GM12891 (cell line): ENCODE measurements at places on chromosomes 2 and 18.
A peak's percentile ranks its signal among the peaks of the same experiment; 100 is the strongest.

DNA sequence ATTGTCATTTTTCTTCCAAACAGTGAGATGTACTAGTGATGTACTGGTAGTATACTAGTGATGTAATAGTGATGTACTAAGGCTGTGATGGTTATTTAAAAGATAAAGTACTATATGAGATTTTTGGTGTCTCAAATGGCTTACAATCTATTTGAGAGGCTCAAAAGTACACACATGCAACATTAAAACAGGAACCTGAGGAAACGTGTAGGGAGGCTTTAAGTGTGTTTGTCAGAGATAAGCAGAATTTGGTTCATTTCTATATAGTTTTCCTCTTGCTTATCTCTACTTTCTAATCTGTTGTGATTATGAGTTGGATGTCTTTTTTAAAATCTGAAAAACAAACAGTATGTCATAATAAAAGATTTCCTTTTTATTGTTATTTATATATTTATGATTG is 100.9 kb upstream of the SERTAD2 start:
- no peak for DNase-seq

GRCh38 chr2:144032566-144032965 is 487.4 kb downstream of the ZEB2 start:
- DNase-seq, result no peak

DNA sequence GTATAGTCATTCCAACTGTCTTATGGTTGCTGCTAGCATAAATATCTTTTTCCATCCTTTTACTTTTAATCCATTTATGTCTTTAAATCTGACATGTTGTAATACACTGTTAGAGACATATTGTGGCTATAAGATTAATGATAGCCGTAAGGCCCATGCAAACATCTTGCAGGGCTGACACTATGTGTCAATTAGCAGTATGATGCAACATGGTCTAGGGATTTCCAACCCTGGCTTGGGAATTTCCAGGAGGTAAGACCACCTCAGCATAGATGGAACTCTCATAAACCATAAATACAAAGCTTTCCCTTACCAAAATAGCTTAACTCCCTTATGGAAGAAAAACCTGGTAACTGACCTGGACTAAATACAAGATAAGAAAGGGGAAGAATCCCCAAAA is 16.5 kb downstream of the SCLY start:
- DNase-seq, result no peak

GRCh38 chr2:8049176-8049575 is 632.7 kb upstream of the ID2 start:
- no peak for DNase-seq

DNA sequence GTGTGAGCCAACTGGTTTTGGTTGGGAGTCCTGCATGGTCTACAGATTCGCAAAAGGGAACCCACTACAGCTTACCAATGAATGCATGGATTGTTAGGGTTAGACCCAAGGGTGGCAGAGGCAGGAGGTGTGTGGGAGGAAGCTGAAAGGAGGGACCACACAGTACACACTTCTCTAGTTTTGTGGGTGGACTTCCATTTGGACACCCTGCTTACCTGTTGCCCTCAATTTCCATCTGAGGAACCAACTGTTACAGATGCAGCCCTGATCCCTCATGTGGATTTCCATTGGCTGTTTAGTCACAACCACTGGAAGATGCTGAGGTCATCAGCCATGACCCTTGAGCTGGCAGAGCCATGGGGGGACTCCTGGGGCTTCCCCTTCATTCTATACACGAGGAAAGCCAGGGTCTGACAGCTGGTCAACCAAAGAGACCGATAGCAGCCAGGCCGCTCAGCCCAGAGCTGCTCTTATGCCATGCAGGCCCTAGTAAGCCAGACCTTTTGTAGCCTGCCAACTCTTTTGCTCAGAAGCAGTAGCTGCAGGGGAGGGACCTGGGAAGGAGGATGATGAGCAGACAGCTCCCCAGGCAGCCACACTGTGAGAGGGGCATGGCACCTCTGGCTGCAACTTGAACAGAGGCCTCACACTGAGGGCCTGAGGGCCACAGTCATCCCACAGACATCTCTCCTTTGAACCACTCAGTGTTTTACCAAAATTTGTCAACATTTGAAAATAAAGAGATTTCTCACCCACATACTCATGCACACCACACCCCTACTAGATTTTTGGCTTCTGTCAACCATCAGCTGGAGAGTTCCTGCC is 162.1 kb downstream of the SETBP1 start:
- DNase-seq, result no peak

DNA sequence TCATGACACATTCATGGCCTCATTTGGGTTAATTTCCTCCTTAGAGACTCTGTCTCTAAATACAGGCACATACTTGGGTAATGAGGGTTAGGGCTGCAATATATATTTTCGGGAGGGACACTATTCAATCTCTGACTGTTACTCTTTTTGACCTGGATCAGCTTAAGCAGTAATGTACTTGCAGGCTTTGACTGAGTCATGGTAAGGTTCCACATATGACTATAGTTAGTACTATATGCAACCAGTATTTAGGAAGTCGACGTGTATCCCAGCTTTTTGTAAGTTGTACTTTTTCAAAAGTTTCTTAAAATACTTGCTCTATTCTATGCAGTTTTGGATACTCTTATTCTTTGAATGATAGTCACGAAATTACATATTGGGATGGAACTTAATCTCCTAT is 37.2 kb upstream of the CDH19 start:
- no peak for DNase-seq

GRCh38 chr2:16069933-16070647 is 129.7 kb downstream of the MYCN start:
- no peak for DNase-seq

DNA sequence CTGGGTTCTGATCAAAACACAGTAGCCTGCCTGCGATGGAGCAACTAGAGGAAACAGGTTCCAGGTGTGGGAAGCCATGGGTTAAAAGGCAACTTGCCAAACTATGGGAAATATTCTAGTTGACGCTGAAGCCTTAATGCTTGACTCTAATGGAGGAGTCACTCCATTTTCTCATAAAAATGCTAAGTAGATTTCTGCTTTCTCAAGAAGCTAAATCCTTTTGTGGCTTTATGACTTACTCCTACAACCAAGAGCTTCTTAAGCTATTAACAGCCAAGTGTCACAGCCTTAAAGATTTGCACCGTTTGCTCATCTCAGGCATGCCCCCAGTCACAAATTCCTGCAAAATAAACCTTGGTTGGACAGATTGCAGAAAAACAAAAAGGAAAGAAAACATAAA is 25.2 kb downstream of the ANKRD44 start:
- DNase-seq, result no peak

DNA sequence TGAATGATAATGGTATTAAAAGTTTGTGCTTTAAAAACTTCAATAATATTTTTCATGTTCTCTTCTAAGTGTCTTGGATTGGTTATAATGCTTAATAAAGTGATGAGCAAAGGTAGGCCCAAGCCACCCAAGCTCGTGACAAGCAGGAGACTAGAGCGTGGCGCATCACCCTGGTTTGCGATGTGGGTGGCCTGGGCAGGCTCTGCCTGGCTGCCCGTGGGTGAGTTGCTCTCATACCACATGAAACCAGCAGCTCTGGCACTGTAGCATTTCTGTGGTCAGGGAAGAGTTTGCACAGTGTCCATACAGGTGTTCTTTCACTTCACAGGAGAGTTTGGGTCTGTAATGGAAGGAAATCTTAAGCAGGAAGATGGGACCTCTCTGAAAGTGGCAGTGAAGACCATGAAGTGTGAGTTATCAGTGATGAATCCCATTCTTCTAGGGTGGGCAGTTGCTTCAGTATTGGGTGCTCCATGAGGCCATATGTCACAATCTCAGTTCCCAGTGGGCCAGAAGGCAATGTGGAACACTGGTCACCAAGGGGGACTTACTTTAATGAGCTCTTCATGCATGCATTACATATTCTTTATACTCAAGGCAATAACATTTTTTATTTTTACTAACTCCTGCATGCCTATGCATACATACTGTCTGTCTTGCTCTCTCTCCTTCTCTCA is 51.4 kb upstream of the TMEM87B start:
- no peak for DNase-seq

GRCh38 chr18:5162111-5162510 is 34.9 kb downstream of the AKAIN1 start:
- no peak for DNase-seq

GRCh38 chr2:177172034-177172880 is 40.3 kb upstream of the HNRNPA3 start:
- DNase-seq, result no peak

DNA sequence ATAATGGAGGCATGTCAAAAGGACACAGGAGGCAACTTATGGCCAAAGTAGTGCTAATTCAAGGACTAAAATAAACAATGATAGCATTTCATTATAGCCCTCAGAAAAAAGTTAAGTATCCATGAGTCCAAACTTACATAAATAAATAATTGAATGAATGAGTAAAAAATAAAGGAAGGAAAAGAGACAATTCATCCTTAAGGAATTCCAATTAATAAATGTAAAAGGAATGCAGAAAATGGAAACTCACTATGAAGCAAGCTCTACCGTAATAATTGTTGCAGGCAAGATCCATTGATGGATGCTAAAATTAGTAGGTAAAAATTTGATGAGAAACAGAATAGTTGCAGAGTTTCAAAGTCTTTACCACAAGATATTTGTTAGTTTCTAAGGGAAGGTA is 88.2 kb upstream of the RAPGEF4 start:
- no peak for DNase-seq

DNA sequence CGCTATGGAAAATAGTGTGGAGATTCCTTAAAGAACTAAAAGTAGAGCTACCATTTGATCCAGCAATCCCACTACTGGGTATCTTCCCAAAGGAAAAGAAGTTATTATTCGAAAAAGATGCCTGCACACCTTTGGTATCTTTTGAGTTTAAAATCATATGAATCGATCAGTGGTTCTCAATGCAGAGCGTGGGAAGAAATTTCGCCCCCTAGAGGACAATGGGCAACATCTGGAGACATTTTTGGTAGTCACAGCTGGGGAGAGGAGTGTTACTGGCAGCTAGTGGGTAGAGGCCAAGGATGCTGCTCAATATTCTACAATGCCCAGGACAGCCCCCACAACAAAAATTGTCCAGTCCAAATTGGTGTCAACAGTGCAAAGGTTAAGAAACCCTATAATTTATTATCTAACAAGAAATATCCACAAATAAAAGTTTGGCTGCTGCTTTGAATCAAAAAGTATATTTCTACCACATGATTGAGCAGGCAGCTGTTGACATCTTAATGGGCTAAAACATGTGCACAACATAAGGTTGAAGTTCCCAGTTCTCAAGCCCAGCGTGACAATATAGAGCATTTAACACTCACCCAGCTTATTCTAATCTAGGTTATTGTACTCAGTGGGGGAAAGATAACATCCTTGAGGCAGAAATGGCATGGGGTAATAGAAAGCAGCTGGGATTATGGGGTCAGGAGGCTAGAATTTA is 425.7 kb downstream of the LRATD1 start:
- peak; percentile 12 for DNase-seq

- no peak for DNase-seq
Observed at GRCh38 chr2:47007826-47008225, 92.2 kb upstream of the MCFD2 start.

DNA sequence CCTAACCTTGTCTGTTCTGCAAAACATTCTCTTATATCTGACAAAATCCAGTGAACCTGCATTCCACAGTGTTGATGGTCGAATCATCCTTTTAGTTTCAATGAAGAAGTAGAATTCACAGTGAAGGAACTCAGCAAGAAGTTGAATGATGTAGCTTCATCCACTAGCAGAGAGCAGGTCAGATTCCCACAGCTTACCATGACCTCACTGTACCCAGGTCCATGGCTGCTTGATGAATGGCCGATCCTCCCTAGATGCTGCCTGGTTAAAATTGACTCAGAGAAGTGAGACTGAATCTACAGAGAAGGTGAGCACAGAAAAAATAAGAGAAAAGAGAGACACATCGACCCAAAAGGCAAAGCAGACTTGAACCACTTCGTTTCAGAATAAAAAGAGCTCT is 906.0 kb upstream of the CHAC2 start:
- DNase-seq, result no peak

GRCh38 chr18:26073758-26074157 is 16.7 kb downstream of the SS18 start:
- no peak for DNase-seq

DNA sequence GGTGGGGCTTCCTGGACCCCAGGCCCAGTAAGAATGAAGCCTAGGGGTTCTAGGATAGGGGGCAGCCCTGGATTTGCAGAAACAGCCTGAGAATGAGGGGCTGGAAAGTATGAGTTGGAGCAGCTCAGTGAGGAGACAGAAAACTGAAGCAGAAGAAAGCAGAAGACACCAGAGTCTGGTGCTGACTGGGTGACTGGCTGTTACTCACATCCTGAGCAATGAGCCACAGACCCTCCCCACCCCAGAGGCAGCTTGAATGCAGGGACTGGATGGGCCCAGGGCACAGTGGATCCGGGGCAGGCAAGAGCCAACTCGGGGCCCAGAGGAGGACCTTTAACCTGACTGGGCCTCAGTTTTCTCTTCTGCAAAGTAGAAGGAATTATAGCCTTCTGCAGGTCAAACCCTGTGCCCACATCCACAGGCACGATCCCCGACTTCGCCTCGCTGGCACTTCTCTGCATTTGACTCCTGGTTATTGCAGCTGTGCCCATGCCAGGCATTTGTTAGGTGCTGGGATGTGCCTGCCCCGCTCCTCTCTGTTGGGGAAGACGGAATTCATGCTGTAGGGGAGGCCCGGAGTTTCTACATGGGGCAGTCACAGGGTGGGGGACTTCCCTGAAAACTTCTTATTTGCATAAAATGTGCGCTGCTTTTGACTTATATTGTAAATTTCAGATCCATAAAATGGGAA is 8.5 kb downstream of the STEAP3 start:
- no peak for DNase-seq

GRCh38 chr2:8412586-8412985 is 269.3 kb upstream of the ID2 start:
- no peak for DNase-seq

GRCh38 chr2:11990576-11990975 is 244.1 kb downstream of the LPIN1 start:
- no peak for DNase-seq

GRCh38 chr2:88133875-88134274 is 6.0 kb upstream of the FABP1 start:
- DNase-seq, result no peak

DNA sequence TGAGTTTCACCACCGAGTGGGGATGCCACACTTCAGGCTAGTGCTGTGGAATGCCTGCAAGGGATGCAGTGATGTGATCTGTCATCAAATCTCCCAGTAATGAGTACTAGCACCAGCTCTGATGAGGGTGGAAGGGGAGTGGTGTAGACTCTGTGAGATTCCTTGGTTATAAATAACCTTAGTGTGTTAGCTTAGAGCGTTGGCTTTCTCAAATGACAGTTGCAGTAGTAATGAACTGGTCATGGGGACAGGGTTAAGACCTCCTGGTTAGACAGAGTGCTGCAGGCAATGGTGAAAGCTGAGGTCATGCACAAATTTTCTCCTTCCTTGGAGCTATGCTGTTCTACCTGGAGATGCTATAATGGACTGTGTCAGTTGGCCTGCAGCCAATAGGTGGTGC is 1063.4 kb upstream of the CRIM1 start:
- no peak for DNase-seq

- no peak for DNase-seq
Observed at GRCh38 chr18:58341916-58342315, 287.0 kb downstream of the ALPK2 start.

- DNase-seq, result no peak
Observed at GRCh38 chr18:10297086-10297485, 157.3 kb upstream of the APCDD1 start.

GRCh38 chr2:226017537-226017936 is 618.0 kb downstream of the NYAP2 start:
- DNase-seq, result no peak
